ENCODE measurements at places on chromosomes 7 and 10.

- no peak for DNase-seq
These were observed 16.1 kb downstream of the GPR146 start for GRCh38 chr7:1060315-1061072.

DNA sequence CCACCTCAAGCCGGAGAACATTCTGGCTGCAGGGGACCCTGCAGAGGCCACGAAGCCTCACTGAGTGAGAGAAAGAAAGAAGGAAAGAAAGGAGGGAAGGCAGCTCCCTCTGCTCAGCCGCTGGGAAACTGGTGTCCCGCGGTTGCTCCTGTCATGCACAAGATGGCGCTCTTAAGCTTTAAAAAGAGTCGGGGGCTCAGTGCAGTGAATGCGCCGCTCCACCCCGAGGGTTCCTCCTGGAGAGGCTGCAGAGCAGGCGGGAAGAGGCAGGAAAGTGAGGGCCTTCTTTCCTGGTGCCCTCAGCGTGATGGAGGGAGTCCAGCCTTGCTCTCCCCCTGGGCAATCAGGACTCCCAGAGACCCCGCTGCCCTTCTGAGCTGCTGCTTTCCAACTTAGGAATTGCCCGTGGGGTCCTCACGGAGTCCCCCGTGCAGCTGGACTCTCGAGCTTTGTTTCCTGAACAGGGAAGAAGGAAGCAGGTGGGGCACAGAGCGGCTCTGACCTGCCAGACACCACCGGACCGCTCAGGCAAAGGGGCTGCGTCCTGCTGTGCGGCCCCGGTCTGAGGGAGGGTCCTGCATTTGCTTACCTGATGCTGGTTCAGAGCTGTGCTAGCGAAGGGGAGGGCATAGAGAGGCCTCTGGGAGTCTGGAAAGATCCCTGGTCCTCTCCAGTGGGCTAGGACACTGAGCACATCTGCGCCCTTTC, 141.9 kb upstream of the MKI67 start:
- peak; percentile 77 for DNase-seq

GRCh38 chr7:102843850-102844249, 69.0 kb upstream of the LRRC17 start:
- peak; percentile 50 for DNase-seq

- no peak for DNase-seq
These were observed 1.7 kb downstream of the PGAM1 start for GRCh38 chr10:97427571-97428179.

GRCh38 chr10:30784524-30784896, 155.0 kb upstream of the LYZL2 start:
- DNase-seq = peak; percentile 45

DNA sequence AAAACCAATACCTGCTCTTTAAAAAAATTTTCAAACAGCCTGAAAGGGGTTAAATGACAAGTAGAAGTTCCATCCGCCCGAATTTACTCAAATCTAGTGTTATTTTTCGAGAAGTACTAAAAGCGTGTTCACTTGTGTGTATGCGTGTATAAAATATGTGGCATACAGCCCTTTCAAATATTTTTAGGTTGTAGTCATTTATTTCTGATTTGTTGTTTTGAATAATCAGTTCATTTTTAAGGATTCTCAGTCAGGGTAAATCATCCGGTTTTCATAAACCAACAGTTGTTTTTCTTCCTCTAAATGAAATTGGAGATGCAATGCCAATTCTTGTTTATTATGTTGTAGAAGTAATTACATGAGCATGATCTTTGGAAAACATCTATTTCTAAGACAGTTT, 6.9 kb upstream of the SUN1 start:
- DNase-seq = no peak

DNA sequence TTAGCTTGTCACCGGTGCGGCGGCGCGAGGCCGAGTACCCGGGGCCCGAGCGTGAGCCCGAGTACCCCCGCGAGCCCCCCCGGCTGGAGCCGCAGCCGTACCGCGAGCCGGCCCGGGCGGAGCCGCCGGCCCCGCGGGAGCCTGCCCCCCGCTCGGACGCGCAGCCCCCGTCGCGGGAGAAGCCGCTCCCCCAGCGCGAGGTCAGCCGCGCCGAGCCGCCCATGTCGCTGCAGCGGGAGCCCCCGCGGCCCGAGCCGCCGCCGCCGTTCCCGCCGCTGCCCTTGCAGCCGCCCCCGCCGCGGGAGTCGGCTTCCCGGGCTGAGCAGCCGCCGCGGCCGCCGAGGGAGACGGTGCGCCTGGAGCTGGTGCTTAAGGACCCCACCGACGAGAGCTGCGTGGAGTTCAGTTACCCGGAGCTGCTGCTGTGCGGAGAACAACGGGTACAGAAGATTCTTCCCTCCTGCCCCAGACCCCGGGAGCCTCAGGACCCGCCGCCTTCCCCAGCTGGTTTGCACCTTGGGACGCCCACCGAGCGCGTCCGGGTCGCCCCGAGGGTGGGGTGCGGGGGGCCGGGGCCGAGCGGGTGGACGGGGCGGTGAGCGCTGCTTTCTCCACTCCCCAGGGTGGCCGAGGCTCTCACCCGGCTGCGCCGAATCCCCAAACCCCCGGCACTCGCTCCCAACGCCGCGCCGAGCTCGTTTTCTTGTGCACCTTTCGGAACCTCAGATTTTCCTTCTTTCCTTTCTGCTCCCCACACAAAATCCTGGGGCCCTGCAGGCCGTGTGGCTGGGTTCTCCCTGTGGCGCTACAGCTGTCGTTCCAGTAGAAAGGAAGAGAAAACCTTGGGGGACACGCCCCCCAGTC, 708 bp downstream of the UBN2 start:
- DNase-seq = no peak

DNA sequence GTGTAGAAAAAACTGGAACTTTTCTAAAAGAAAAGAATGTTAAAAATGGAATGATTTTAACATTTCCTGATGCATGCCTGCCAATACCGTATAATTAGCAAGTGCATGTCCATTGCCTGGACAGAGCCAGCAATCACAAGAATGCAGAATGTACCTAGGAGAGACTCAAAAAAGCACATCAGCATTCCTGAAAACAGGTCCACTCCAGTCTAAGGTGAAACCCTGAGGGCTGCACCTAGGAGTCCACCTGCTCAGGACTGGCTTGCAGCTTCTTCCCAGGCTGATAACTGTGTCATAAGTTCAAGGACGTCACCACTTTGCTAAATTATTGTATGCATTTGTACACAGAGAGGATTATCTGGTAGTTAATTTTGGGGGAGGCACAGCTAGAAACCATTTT, 5.4 kb downstream of the CCDC201 start:
- DNase-seq = no peak

DNA sequence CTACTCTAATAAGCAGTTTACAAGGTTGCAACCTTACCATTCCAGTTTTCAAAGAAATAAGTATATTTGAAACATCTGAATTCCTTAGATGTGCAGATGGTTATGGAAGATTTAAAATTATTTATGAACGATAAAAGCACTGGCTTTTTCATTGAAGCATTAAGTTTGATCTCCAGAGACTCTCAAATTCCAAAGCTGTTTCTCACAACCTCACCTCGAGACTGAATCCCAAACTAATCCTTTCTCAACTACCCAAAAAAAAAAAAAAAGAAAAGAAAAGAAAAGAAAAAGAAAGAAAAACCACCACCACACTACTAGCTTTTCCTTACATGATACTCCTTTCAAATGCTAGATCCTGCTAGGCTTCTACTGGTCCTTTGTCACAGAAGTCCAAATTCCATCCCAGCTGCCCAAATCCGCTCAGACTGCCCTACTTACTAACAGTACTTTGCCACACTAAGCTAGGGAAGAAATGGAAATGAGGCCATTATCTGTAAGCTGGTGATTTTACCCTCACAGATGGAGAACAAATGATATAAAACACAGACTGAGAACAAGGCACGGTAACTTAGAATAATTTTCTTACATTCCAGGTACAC, 100.6 kb upstream of the CDK1 start:
- DNase-seq = no peak

DNA sequence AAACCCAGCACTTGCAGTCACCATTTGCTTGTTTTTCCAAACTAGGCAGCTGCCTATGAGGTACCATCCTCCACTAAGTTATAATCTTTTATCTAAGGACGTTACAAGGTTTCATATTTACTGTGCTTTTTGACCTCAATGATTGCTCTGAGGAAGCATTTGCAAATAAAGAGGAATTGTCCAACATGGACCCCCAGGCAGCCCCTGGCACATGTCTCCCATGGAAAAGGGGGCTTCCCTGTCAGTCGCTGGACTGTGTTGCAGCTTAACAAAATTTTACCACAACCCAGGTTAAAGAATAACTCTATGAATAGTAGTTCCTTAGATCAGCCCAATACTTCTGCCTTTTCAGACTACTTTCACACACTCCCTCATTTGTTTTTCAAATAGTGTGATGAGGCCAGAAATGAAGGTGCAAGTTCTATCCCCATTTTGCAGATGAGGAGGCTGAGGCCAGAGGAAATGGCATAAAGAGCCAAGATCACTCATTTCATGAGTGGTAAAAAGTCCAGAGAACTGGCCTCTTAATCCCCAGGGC, 52.8 kb upstream of the ZPBP start:
- no peak for DNase-seq

- no peak for DNase-seq
These were observed 30.8 kb downstream of the PRLHR start for GRCh38 chr10:118564652-118565051.

DNA sequence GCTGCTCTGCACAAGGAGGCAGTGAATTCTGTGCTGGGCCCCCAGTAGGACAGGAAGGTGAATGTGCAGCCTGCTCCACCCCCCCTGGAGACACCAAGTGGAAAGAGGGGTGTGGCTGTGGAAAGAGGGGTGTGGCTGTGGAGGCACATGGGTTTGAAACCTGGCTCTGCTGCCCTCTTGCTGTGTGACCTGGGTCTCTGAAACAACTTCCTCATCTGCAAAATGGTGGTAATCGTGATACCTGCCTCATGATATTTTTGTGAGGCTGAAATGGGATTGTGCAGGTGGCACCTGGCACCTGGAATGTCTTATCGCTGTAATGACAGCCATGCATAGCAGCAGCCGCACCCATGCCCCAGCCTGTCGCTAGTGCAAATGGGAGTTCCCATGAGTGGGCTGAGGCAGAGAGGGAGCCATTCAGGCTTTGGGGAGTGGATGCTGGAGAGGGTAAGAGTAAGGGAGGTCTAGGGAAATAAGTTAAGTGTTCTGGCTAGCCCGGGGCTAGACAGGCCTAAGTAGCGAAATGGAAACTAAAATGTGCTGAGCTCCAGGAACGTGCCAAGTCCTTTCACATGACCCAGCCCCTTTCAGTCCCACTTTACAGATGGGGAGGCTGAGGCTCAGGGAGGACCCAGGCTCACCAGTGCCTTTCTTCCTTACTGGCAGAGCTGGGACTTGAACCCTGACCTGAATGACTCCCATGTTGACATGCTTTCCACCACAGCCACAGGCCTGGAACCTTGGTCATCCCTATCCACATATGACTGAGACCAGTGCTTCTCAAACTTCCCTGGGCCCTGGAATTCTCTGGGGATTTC, 35.0 kb downstream of the C10orf105 start:
- peak; percentile 54 for DNase-seq

DNA sequence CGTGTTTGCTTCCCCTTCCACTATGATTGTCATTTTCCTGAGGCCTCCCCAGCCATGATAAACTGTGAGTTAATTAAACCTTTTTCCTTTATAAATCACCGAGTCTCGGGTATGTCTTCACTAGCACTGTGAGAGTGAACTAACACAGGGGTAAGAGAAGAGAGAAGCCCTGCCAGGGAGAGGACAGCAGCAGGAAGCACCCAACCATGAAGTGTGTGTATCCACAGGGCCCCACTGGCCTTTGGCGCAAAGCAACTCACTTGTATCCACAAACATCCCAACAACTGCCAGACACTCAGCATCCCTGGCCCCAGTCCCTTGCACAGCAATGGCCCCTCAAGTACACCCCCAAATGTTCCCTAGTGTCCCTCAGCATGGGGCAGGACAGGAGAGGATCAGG, 115.1 kb downstream of the MAD1L1 start:
- no peak for DNase-seq

- DNase-seq = peak; percentile 76
These were observed 255.7 kb upstream of the MKLN1 start for GRCh38 chr7:131071786-131072504.

DNA sequence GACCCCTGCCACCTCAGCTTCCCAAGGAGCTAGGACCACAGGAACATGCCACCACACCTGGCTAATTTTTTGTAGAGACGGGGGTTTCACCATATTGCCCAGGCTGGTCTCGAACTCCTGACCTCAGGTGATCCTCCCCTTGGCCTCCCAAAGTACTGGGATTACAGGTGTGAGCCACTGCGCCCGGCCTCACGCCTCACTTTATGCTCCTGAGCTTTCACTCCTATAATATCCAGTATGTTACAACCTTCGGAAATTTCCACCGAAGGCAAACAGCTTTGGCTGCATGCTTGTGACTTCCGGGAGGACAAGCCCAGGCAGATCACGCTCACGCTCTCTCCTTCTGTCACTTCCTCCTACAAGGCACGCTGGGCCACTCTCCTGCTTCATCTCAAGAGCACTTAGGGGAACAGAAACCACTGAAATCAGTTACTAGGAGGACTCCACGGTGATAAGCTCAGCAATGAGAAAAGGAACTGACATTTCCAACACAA, 4.4 kb upstream of the MAD1L1 start:
- peak; percentile 30 for DNase-seq

DNA sequence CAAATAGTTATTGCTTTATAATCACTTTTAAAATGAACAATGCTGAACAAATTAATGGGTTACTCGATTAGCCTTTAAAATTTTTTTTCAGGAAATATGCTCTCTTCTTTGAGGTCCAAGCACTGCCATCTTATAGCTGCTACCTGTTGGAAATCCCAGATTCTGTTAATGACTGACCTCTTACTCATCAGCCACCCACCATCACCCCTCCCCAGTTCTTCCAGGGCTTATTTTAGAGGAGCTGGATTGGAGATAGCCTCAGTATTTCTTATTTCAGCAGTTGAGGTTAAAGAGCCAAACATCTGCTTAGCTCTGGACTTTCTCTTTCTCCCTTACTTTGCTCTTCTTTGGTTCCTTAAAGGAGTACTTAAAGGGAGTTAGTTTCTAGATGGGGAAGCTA, 420.0 kb downstream of the EXOC4 start:
- no peak for DNase-seq

DNA sequence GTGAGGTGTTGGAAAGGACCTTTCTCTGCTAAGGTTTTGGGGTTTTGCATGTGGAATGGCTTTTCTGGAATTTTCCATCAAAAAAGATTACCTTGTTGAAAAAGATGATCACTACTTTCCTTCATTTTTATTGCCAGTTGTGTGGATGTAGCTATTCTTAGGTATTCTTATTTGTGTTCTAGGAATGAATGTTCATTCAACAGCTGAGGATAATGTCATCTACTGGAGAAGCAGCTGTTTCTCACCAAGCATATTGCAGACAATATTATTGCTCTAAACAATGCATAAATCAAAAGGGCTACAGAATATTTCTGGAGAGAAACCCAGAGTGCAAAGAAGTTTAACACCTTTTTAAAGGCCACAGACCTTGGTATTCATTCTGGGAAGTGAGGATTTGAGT, 145.6 kb upstream of the CALCR start:
- DNase-seq = no peak

GRCh38 chr10:104809288-104810090, 168.4 kb downstream of the SORCS3 start:
- no peak for DNase-seq

- DNase-seq = no peak
These were observed 43.2 kb downstream of the PROSER2 start for GRCh38 chr10:11866199-11866925.
